ENCODE measurements at places on chromosomes 16 and 17. TPM values are rescaled to one million over a fixed set of nuclear protein-coding genes. Genes with fewer than 3 reads are reported as not detected.

Gene MYH13
- not detected for total RNA-seq

Gene HBQ1
- not detected for total RNA-seq

Gene CCL8
- total RNA-seq: not detected

Gene KRT222
- total RNA-seq: not detected

DNA sequence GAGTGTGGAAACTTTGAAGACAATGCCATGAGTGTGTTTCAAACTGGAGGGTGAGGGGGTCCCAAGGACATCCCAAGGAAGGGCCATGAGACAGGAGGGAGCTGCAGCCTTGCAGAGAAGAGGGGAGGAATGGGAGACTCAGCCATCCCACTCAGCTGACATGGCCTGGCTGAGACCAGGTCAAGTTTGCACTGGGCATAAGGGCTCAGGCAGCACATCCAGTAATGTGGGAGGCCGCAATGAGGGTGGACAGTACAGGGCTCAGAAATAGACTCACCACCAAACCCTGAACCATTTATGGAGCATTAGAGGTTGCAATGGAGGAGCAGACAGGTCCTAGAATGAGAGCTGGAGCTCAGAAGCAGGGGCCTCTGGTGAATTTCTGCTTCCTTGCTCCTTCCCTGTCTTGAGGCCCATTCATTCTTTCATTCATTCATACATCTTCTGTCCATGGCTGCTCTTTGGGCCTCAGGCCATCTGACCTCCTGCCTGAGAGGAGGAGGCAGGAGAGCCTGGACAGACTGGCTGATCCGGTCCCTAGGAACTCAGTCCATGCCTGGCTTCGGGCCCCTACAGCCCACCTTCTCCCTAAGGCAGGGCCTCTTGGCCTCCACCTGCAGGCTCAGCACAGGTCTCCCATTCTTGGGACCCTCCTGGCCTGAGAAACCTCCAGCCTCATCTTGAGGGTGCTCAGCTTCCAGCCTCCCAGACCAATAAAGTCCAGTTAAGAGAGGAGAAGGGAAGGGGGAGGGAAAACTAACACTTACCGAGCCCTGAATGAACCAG, 70.5 kb upstream of the CDH5 start:
- H3K36me3 ChIP-seq: no peaks in the 10 kb centered on the region
- peak; percentile 1 for DNase-seq
- H3K4me3 ChIP-seq: no peak overlapping the region
- peaks cover 7% of the 10 kb centered on the region for H3K4me1 ChIP-seq

- H3K4me1 ChIP-seq: peaks cover 61% of the 10 kb centered on the region
- no peak overlapping the region for H3K4me3 ChIP-seq
- DNase-seq: peak; percentile 71
- H3K27me3 ChIP-seq: no peaks in the 10 kb centered on the region
- peak overlapping the region; percentile 83 for H3K27ac ChIP-seq
Observed at GRCh38 chr16:68069511-68070248, 15.5 kb upstream of the NFATC3 start.

- no peaks in the 10 kb centered on the region for H3K36me3 ChIP-seq
- no peaks in the 10 kb centered on the region for H3K27me3 ChIP-seq
Observed at GRCh38 chr17:27776882-27777624, 23.3 kb downstream of the NOS2 start.

All from activated CD4-positive, alpha-beta memory T cell treated with anti-CD3 and anti-CD28 coated beads for 36 hours (primary cell).